ENCODE measurements at places on chromosomes 1 and 21. TPM values are rescaled to one million over a fixed set of nuclear protein-coding genes. Genes with fewer than 3 reads are reported as not detected.

MYOC gene
- polyA plus RNA-seq: 8.6 TPM

DNA sequence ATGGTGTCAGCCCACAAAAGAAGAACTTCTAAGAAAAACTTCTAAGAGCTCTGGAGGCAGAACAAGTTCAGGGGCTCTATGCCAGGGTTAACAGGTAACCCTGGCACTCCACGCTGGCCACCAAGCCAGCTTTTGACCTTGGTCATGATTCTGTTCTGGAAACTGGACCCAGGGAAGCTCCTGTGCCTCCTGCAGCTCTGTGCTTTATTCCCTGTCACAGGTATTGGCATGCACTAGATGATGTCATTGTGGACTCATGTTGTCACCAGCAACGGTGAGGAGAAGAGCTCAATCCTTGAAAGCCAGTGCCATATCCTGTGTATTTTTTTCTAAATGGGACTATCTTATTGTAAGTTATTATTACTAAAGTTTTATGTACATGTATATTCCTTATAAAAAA, 56.7 kb upstream of the GCLM start:
- no peak for DNase-seq

GRCh38 chr1:160538985-160539651, 16.1 kb upstream of the SLAMF6 start:
- DNase-seq: no peak

- no peak for DNase-seq
These were observed 18.4 kb downstream of the CCT8 start for GRCh38 chr21:29055080-29055479.

DNA sequence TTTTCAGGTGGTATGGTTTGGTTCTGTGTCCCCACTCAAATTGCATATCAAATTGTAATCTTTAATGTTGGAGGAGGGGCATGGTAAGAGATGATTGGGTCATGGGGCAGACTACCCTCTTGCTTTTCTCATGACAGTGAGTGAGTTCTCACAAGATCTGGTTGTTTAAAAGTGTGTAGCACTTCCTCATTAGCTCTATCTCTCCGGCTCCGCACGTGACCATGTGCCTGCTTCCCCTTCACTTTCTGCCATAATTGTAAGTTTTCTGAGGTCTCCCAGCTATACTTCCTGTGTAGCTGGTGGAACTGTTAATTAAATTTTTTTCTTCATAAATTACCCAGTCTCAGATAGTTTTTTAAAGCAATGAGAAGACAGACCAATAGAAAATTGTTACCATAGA, 843.2 kb downstream of the AMY1C start:
- DNase-seq: no peak

RNF186 gene
- not detected for polyA plus RNA-seq

DNA sequence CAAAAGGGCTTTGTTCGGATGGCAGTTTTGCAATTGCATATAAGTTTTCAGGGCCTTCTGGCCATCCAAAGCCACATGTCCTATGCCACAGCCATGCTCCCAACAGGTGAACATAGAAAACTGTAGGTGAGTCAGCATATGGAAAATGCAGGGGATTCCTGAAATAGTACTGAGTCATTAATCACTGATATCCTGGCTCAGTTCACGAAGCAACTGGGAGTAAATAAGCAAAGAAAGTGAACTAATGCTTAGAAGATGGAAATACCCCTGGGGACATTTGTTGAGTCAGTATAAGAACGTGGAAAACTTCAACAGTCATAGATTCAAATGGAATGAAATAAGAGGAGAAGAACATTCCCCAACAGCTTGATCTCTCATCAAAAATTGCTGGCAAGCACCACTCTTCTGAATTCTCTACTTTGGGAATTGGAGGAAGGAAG, 148.9 kb upstream of the RUNX1 start:
- DNase-seq: peak; percentile 92

DNA sequence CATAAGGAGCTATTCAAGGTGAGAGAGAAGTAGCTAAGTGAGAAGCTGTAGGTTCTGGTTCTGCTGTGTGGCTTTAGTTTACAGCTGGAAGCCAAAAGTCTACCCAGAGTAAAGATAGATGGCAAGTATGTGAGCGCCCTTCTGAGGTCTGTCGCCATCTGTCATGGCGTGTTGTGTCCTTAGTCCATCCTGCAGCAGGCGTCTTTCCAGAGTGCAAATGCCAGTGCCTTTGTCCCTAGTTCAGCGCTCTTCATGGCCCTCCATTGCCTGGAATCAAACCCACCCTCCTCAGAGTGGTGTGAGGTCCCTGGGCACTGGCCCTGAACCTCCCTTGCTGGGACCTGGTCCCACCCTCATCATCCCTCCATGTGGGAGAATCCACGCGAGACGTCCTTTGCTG, 96.6 kb downstream of the ADARB1 start:
- DNase-seq: no peak

- DNase-seq: no peak
These were observed 68.9 kb downstream of the WDR64 start for GRCh38 chr1:241721011-241721410.

DNA sequence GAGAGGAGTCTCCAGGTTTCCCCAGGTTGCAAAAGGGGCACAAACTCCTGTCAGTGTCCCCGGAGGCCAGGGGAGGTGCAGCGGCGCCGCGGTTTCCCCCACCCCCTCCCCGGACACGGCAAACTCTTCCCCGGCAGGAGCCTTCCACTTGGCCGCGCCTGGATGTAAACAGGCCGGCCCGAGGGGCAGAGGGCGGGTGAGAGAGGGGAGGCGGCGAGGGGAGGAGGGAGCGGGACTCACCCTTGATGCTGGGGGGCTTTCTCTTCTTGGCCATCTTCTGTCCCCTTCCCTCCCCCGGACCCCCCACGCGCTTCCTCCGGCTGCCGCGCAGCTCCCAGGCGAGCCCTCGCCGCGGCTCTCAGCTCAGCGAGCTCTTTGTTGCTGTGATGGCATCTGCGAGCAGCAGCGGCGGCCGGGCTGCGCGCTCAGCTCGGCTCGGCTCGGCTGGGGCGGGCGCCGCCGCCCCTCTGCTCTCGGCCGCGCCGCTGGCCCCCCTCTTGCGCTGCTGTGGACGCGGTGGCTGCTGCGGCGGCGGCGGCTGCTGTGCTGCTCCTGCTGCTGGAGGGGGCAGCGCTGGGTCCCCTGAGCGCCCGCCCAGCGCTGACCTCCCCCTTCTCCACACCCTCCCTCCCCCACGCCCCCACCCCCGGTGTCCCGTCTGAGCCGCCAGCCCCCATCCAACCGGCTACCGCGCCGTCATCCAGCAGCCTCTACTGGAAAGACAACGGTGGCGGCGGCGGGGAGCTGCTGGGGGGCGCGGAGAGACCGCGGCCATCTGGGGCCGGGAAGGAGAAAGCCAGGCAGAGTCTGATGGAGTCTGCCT, 4.9 kb upstream of the SLC44A5 start:
- peak; percentile 79 for DNase-seq

DNA sequence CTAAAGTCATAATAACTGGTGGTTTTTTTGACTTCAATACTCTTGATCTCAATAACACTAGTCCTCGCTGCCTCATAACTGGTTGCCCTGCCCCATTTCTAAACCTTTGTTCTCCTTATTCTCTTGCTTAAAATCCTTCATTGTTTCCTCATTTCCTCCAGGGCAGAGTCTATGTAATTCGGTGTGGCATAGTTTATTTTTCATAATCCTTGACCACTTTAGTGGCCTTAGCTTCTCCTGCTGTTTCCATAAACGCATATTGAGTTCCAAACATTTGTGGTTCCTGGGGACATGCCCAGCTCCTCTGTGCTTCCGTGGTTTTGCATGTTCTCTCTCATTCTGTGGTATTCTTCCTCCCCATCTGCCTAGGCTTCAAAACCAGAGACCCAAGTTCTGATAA, 19.0 kb upstream of the TLCD4 start:
- no peak for DNase-seq

- no peak for DNase-seq
These were observed 2.7 kb upstream of the PLPPR5 start for GRCh38 chr1:99007366-99007765.

- DNase-seq: no peak
These were observed 34.1 kb upstream of the LRRC8D start for GRCh38 chr1:89786628-89787214.

GRCh38 chr1:241590719-241591118, 49.5 kb downstream of the CHML start:
- DNase-seq: no peak
